ENCODE measurements at places on chromosomes 5 and 9. TPM values are rescaled to one million over a fixed set of nuclear protein-coding genes. Genes with fewer than 3 reads are reported as not detected.

UIMC1 gene
- polyA plus RNA-seq, result 35.6 TPM

OGN gene
- not detected for polyA plus RNA-seq

SPATA6L gene
- not detected for polyA plus RNA-seq

FAM78A gene
- 7.2 TPM for polyA plus RNA-seq

JAKMIP2 gene
- polyA plus RNA-seq, result not detected

RNF208 gene
- not detected for polyA plus RNA-seq

AMBP gene
- polyA plus RNA-seq, result not detected

MYOT gene
- not detected for polyA plus RNA-seq

GDA gene
- not detected for polyA plus RNA-seq

DNAJC21 gene
- polyA plus RNA-seq, result 10.2 TPM

DNA sequence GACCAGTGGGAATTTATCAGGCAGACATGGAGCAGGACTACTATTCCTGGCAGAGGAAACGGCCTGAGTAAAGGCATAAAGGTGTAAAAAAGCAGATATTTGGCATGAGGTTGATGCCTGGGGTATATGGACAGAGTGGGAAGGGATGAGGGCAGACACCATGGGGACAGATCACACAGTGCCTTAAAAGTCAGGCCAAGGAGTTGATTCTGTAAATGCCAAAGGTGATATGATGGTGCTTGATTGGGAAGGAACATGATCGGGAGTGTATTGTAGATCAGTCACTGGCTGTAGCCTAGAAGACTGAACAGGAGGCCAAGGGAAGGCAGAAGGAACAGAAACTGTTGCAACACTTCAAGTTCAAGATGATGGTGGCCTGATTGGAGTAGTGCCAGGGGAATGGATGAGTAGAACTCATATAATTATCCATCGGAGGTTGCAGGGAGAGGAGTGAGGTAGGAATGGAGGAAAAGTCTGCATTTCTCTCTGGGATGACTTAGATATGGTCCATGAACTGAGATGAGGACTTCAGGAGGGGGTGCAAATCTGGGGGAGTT lies 594.3 kb upstream of the KLF4 start:
- peak; percentile 58 for DNase-seq

- DNase-seq, result peak; percentile 84
These were observed 3.2 kb downstream of the RAB24 start for GRCh38 chr5:177300236-177300880.

- DNase-seq, result no peak
These were observed 76.6 kb upstream of the ZNF169 start for GRCh38 chr9:94182532-94182931.

GRCh38 chr9:37010180-37010579 lies 23.9 kb downstream of the PAX5 start:
- DNase-seq, result no peak

DNA sequence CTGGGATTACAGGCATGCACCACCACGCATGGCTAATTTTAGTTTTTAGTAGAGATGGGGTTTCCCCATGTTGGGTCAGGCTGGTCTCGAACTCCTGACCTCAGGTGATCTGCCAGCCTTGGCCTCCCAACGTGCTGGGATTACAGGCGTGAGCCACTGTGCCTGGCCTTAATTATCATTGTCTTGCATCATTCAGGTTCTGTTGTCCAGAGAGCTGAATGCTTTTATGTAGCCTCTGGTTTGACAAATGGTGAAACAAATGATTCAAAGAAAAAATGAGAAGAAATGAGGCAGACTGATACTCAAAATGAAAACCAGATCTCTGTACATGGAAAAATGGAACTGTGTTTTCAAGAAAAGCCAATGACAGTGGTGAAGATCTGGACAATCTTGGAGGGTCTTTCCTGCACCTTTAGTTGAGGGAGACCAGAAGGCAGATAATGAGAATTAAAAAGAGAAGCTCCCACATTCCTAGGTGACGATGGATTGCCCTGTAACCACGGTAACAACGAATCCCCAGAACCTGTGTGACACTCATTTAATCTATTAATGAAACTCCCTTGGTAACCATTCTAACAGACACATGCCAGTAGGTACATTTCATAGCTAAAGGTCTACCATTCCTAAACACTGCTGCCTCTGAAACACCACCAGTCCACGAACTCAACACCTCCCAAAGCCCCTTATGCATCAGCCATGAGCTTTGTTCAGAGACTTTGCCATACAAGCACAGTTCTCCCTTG lies 1.6 kb downstream of the TEX48 start:
- no peak for DNase-seq

DNA sequence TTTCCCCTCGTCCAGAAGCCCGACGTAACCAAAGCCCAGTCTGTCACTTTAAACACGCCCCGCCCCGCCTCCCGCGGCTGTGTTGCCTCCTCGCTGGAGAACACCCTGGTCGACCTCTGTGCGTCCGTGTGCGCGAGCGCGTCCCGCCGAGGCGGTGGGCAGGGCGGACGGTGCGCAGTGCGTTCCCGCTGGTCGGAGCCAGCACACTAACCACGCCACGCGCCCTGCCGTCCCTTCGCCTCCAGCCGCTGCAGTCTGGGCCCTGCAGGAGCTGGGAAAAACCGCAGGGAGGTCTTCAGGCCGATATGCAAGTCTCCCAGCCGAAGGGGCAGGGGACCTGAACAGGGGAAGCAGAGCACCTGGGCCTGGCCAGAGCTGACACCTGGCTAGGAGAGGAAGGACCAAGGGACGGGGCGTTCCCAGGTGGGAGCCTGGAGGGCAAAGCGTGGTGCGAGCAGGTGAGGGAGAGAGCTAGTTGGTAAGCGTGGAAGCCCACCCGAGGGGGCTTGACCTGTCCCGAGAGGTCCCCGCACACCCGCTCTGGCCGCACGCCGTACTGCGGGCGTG lies 1.3 kb upstream of the PHPT1 start:
- peak; percentile 63 for DNase-seq

GRCh38 chr5:87754009-87754757 lies 341.5 kb upstream of the CCNH start:
- no peak for DNase-seq

DNA sequence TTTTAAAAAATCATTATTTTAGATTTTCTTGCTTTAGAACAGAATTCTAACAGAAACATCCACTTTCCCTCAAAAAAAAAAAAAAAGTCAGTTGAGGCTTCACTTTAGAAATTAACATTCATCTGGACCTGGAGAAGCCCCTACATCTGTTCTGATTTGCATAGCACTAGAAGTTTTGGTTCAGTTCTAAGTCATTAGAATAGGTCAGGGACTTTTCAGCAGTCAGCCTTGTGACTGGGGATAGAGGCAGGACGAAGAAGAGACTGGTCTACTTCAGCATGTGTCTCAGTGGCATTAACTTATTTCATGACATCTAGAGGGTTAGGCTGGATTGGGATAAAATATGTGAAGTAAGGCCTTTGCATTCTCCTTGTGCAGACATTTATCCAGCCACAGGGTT lies 215.8 kb upstream of the DAB2 start:
- no peak for DNase-seq

DNA sequence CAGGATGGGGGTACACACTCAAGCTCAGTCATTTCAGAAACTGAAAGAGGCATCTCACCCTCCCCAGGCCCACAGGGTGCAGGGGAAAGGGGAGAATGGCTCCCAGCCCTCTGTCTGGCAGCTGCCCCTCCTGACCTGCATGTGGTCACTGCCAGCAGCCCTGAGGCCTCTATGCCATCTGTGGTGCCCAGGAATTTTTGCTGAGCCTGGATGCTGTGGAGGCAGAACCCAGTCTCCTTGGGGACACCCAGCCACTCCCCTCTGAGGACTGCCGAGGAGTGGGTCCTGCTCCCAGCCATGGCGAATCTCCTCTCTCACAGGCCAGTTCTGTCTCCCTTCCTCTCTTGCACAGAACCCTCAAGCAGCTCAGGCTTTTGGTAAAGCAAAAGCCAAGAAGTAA lies 104.0 kb upstream of the ALDH1B1 start:
- no peak for DNase-seq

- DNase-seq, result peak; percentile 53
These were observed 118.4 kb downstream of the GDNF start for GRCh38 chr5:37721447-37721871.

- DNase-seq, result no peak
These were observed 52.5 kb downstream of the CXXC5 start for GRCh38 chr5:139700711-139701055.

DNA sequence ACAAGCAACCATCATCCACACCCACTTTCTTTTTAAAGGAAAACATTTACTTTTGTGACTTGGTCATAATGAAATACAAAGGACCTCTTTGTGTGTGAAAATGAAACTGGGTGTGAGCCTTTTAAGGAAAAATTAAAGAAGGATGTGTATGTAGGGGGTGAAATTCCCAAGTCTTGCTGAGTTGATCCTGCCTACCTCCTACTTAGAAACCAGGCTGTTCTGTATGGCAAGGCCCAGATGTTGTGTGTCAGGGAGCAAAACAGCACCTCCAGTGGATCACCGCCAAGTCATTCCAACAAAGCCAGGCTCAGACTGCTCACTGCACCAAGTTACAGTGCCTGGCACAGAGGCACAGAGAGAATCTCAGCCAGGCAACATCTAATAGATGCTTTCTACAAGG lies 198.5 kb upstream of the FBN2 start:
- no peak for DNase-seq

GRCh38 chr5:78908173-78909061 lies 76.7 kb downstream of the ARSB start:
- DNase-seq, result no peak

- peak; percentile 60 for DNase-seq
These were observed 68.7 kb upstream of the ZNF618 start for GRCh38 chr9:113807173-113808061.

GRCh38 chr5:29402270-29402669 lies 1791.2 kb upstream of the CDH6 start:
- DNase-seq, result no peak

DNA sequence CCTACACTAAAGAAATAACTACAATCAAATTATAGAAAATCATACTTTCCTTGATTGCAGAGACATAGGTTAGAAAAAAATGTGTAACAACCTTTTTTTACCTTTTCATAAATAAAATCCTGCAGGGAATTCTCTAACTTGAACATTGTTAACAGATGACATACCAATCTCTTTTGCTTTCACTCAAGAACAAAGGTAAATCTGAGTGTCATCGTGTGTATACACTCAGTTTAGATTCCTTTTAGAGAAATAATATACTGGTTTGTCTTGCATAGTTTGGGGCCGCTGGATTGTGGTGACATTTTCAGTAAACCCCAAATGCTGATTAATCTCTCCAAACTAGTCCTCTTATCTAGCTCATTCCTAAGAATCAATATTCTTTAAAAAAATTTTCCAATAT lies 20.8 kb upstream of the MTAP start:
- DNase-seq, result no peak

GRCh38 chr5:89065919-89066318 lies 182.9 kb upstream of the MEF2C start:
- DNase-seq, result no peak

- DNase-seq, result no peak
These were observed 152.7 kb downstream of the COL23A1 start for GRCh38 chr5:178437386-178438075.

GRCh38 chr5:41795125-41795524 lies 75.1 kb downstream of the OXCT1 start:
- DNase-seq, result no peak

GRCh38 chr9:137878146-137878941 lies 762 bp downstream of the CACNA1B start:
- DNase-seq, result no peak

GRCh38 chr5:149413477-149414210 lies 34.6 kb upstream of the IL17B start:
- DNase-seq, result no peak

- no peak for DNase-seq
These were observed 160.7 kb downstream of the GLIS3 start for GRCh38 chr9:4139196-4139595.

GRCh38 chr9:82512728-82513127 lies 524.2 kb downstream of the SPATA31D1 start:
- no peak for DNase-seq

DNA sequence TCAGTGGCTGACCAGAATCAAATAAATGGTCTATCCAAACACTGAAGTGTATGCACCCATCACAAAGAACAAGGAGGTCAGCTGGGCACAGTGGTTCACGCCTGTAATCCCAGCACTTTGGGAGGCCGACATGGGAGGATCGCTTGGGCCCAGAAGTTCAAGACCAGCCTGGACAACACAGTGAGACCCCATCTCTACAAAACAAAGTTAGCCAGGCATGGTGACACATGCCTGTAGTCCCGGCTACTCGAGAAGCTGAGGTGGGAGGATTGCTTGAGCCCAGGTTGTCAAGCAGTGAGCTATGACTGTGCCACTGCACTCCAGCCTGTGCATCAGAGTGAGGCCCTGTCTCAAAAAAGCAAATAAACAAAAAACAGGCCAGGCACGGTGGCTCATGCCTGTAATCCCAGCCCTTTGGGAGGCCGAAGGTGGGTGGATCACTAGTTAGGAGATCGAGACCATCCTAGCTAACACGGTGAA lies 40.5 kb downstream of the SEMA4D start:
- no peak for DNase-seq

- no peak for DNase-seq
These were observed 2202.2 kb upstream of the C9orf72 start for GRCh38 chr9:29775491-29775890.

Data from CD14-positive monocyte (primary cell).